Activated CD4-positive, alpha-beta T cell treated with anti-CD3 and anti-CD28 coated beads for 4 hours (primary cell): ENCODE measurements at places on chromosomes 4 and X.

GRCh38 chrX:10904220-10904619 is 206.9 kb upstream of the HCCS start:
- no peak for DNase-seq

GRCh38 chrX:110062919-110063318 is 60.0 kb downstream of the TMEM164 start:
- DNase-seq, result no peak

DNA sequence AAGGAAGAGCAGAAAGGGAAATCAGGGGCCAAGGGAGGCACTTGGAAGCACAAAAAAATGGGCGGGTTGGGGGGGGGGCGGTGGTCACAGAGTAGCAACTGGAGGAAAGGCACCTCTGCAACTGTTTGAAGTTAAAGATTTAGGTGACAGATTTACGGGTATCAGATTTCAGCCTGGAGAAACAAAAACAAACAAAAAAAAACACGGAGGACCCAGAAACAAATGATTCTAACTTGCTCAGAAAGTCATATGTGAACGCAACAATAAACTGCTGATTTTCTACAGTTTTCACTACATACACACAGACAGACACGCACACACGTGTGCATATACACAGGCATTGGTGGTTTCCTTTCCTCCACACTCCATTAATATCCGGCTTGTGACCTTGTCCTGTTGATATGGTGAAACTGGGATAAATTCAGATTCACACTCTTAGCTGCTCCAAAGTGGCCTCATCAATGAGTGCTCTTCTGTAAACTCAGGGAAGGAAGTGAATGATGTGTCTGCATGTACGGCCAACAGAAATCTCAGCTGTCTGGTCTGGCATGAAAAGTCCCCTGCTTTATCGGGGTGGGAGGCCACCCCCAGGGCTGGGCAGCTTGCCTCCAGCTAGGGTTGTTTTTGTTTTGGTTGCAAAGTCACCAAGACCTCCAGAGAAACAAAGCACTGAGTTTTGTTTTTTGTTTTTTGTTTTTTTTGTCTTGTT is 54.3 kb downstream of the CHST7 start:
- no peak for DNase-seq

DNA sequence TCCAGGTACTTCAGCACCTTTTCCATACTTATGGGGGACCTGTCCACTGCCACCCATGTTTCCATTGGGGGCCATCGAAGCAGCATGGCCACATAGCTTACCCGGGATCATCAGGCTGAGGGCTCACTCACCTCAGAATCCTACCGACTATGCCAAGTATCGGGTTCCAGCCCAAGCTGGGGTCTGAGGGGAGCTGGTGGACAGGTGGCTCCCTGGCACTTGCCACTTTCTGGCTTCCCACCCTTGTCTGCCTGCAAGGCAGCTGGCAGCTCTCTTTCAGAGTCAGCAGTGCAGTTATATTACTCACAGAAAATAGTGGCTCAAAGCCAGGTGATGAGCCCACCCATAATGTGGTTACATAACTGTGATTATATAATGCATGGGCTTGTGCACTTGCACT is 1153.8 kb downstream of the STIM2 start:
- DNase-seq, result no peak

DNA sequence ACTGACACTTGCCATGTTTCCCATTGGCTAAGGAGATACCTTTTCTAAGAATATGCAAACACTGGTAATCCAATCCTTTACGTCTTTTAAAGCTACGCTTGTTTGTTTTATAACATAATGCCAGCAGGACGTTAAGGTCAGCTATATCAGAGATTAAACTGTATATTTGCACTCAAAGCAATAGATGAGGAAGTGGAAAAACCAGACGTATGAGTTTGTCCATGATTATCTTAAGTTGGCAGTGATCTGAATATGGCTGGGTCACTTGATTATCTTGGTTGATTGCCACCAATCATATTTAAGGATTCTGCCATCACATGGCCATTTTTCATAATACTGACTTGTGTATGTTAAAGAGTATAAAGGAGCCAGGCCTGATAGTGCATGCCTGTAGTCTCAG is 19.4 kb downstream of the TMSB4X start:
- no peak for DNase-seq
